GM04504 (cell line): ENCODE measurements at places on chromosomes 3 and 15.

DNA sequence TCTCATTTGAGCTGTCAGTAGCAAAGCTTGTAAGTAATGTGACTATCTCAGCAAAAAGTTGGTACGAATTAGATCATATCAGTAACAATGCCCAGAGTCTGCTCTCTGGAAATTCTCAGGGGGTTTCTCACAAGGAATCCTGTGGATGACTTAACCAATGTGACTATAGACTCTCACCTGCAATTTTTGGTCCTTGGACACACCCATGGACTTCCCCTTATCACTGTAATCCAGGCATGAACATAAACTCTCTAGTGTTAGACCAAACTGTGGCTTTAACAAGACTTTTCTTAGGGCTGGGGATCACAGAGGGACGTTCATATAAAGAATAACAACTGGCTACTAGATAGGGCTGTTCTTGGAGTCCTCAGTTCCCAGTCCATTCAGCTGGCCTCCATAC, 3.9 kb upstream of the ZNF80 start:
- no peak for DNase-seq

DNA sequence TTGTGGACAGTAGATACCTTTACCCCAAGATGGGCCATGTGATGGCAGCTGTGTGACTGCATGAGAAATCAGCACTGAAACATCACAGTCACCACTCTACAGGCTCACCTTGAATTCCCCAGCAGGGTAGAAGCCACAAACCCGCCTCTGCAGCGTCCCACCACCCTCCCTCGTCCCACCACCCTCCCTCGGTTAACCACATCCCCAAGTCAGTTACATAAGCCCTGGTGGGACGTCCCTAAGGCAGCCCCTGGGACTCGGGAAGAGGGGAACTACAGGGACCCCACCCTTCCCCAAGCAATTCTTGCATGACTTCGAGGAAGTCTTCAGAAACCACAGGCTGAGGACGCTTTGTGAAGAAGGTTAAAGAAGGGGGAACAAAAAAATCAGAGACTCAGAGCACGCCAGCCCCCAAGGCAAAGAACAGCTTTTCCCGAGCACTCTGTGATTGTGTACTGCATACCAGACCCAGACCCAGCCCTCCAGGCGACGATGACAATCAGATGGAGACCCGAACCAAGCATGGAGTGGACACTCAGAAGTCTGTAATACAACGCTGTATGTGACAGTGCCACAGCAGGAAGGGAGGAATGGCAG, 60.5 kb downstream of the SH3BP5 start:
- DNase-seq, result no peak

GRCh38 chr3:156382458-156383346, 172.2 kb downstream of the SSR3 start:
- no peak for DNase-seq

GRCh38 chr3:170717410-170718402, 131.8 kb upstream of the SLC7A14 start:
- DNase-seq, result no peak

DNA sequence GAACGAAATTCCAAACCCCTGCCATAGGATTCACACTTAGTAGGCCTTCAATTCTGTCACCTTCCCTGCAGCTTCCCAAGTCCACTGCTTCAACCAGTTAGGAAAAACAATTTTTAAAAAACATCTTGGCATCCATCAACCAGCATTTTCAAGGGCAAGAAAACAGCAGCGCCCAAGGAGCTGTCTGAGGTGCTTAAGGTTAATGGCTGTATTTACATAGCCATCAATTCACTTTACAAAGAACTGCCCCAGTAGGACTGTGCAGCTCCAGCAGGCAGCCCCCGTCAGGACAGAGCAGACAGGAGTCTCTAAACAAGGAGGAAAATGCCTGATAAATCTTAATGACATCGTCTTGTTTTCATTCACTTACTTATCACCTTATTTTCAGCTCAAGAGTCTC, 13.3 kb downstream of the TAFA4 start:
- DNase-seq, result no peak
